ENCODE measurements at places on chromosomes 6 and 20.

GRCh38 chr6:72561629-72562028 is 60.2 kb upstream of the KCNQ5 start:
- no peak for DNase-seq

DNA sequence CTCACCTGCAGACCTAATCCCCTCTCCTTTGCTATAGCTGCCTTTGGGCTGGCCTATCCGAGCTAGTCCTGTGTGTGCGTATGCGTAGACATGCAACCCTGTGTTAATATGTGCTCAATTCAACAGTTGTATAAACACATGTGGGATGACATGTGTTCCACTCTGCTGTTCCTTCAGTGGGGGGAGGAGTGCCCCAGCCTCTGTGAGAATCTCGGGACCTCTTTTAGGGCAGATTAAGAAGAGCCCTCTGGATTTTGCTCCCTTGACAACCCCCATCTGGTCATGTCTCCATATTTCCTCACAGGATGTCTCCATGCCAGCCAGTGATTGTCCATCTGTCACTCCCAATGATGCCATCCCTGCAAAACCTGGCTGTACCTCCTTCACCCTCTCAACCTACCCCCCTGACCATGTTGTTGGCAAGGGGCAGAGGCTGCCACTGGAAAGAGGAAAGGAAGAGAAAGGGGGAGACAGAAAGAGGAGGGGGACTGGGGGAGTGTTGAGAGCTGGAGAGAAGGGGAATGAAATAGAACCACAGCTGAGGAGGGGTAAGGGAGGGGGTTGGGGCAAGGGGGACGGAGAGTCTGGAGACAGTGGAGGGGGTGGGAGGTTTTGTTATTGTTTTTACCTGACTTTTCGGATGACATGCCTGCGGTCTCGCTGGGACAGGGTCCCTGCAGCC is 417 bp downstream of the PRRT1 start:
- no peak for DNase-seq

GRCh38 chr20:12942123-12942522 is 66.6 kb upstream of the SPTLC3 start:
- no peak for DNase-seq

DNA sequence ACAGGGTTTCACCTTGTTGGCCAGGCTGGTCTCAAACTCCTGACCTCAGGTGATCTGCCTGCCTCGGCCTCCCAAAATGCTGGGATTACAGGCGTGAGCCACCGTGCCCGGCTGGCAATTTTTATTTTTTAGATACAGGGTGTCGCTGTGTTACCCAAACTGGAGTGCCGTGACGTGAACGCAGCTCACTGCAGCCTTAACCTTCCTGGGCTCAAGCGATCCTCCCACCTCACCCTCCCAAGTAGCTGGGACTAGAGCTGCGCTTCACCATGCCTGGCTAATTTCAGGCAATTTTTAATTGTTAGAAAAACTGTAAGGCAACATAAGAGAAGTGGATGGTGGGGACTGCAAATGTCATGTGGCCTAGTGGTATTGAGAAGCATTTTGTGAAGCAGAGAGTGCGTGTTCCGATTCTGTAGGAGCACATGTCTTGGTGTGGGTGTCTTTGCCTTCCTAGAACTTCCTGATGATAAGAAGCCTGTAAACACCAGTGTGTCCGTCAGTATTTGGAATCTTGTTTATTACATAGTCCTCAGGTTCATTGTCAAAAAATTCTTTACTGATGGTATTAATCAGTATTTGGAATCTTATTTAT is 18.0 kb downstream of the JARID2 start:
- no peak for DNase-seq

DNA sequence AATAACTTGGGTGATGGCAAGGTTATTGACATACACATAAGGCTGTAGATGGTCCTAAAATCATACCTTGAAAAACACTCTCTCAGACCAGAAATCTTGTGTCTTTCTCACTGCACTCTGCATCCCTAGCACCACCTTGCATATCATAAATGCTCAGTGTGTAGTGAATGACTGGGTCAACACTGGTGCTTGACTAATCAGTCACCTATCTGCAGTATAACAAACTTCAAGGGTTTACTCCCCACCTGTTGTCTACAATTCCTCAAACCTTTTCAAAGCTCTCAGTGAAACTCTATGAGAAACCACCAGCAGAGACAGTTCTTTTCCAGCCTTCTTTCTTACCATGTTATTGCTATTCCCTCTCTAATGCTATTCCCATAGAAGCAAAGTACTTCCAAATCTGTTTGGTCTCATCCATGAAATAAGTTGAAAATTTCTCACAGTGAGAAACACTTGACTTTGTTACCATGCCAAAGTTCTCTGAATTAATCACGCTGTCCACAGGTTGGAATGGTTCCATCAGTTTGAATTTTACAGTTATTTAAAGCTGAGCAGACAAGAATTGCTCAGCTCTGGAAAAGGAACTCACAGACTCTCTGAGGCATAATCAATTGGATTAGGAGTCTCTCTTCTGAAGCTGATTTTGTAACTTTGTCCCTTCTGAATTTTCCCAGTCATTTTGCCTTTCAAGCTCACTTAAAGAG is 104.8 kb upstream of the EYA4 start:
- DNase-seq, result no peak

Measured in occipital lobe (tissue), 3 donors.